SJSA1 (cell line): ENCODE measurements at places on chromosomes 5 and 9. TPM values are rescaled to one million over a fixed set of nuclear protein-coding genes. Genes with fewer than 3 reads are reported as not detected.

DNA sequence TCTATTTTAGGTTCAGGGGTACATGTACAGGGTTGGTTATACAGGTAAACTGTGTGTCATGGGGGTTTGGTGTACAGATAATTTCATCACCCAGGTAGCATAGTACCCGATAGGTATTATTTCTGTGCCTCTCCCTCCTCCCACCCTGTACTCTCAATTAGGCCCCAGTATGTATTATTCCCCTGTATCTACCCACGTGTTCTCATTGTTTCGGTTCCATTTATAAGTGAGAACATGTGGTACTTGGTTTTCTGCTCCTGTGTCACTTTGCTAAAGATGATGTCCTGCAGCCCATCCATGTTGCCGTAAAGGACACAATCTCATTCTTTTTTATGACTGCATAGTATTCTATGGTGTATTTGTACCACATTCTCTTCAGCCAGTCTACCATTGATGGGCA, 96.8 kb upstream of the SLC24A2 start:
- no peak for DNase-seq

Gene CSNK1A1
- total RNA-seq, result 311 and 438 TPM in 2 replicates

Gene DRD1
- 10.0 and 14.0 TPM in 2 replicates for total RNA-seq

GRCh38 chr9:33272061-33272460, 7.2 kb downstream of the CHMP5 start:
- DNase-seq, result no peak

Gene ZNF169
- 0.09 and 1.4 TPM in 2 replicates for total RNA-seq

GRCh38 chr5:146327257-146327870, 11.3 kb upstream of the POU4F3 start:
- DNase-seq, result no peak

DNA sequence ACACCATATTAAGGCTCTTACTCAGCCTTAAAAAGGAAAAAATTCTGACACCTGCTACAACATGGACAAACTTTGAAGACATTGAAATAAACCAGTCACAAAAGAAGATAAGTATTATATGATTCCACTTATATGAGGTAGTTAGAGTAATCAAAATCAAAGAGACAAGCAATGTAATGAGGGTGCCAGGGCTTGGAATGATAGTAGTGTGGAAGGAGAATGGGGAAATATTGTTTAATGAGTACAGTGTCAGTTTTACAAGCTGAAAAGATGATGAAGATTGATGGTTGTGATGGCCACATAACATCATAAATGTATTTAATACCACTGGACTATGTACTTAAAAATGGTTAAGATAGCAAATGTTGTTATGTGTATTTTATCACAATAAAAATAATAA, 485.7 kb downstream of the SPATA31D1 start:
- no peak for DNase-seq

DNA sequence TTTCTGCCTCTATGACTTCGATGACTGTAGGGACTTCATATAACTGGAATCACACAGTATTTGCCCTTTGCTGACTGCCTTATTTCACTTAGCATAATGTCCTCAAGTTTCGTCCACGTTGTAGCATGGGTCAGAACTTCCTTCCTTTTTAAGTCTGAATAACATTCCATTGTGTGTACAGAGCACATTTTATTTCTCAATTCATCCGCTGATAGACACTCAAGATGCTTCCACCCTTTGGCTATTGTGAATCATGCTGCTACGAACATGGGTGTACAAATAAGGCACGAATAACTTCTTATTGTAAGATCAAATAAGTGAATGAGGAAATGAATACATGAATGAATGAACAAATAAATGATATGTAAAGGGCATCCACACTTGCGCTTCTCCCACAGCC, 13.0 kb downstream of the BARX1 start:
- no peak for DNase-seq

DNA sequence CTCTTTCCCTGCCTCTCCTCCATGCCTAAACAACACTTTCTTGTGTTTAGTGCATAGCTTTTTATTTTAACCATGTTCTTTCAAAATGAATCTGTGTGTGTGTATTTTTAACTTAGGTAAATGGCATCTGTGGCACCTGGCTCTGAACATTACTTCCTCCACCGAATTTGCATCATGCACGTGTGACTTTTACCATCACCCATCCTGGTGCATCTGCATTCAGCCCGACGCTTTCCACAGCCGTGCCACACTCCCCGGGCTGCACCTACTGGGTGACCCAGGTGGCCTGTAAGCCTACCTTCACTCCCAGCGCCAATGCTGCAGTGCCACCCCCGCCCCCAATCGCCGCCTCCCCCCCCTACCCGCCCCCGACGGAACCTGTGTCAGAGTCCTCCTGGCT, 12.7 kb upstream of the FCN1 start:
- no peak for DNase-seq

GRCh38 chr5:31408814-31409213, 123.1 kb downstream of the DROSHA start:
- no peak for DNase-seq

GRCh38 chr9:17847908-17848307, 269.0 kb downstream of the SH3GL2 start:
- no peak for DNase-seq

- DNase-seq, result no peak
Measured at GRCh38 chr9:27527702-27528075, 1.9 kb downstream of the MOB3B start.

Gene FRRS1L
- not detected in 2 replicates for total RNA-seq

Gene C5orf58
- not detected in 2 replicates for total RNA-seq

DNA sequence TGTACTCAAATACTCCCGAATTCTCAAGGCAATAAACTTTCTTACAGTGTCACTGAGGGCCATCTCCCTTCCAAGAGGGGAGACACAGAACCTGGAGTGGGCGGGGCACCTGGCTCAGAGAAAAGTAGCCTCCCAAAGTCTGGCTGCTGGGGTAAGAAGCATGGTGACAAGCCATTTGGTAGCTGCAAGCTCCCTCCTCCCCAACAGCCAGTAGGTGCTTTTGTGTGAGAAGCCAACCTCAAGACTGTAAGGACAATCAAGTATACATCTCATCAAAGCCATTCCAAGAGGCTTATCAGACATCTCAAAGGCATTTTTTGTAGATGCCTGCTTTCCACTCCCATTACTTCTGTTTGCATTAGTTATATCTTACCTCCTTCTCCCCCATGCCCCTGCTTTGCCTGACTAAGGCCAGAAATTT, 1.4 kb downstream of the DAB2 start:
- DNase-seq, result no peak

GRCh38 chr5:122723606-122724352, 51.1 kb upstream of the SNX2 start:
- DNase-seq, result no peak

Gene CCDC192
- not detected in 2 replicates for total RNA-seq

- no peak for DNase-seq
Measured at GRCh38 chr9:81594415-81594814, 94.9 kb downstream of the TLE1 start.

DNA sequence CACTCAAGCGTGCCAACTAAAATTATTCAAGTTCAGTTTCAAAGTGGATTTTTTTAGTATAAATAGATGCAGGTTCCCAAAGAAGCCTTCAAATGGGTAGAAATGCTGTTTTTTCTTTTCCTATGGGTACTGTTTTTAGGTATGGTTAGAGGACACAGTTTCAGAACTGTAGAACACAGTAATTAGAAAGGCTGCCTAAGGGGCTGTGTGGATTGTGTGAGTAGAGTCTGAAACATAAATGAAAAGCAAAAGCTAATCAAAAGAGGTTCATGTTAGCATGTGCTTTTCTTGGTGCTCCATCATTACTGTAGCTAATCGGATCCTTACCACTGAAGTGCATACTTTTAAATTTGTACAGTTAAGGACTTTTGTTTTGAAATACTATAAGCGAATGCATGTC, 85.3 kb downstream of the ZSWIM6 start:
- no peak for DNase-seq

DNA sequence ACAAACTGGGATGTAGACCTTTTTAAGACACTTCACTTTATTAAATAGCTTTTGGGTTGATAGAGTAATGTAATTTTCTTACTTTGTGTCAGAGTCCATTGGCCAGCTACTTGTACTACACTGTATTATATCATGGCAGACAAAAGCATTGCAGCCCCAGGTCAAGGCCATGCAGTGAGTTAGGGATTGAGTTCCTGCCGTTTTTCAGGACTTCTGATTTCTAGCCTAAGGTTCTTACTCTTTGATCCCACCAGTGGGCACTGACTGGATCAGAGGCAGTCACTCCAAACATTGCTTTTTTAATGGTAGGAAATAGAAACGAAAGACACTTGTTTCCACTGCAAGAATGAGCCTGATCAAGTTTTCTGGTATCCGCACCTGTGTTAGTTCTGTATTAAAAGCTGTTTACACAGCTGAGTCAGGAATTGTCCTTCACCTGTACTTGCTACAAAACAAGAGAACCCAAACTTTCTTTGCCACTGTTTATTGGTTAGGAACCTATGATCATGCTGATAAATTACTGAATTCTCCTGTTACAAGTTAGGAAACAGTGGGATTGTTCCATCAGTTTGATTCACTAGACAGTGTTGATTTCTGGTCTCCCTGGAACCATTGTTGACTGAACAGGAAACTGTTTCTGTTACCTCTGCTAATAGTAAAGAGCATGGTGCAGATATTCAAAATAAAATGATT, 22.1 kb downstream of the LRRC70 start:
- no peak for DNase-seq

Gene CD72
- not detected in 2 replicates for total RNA-seq

DNA sequence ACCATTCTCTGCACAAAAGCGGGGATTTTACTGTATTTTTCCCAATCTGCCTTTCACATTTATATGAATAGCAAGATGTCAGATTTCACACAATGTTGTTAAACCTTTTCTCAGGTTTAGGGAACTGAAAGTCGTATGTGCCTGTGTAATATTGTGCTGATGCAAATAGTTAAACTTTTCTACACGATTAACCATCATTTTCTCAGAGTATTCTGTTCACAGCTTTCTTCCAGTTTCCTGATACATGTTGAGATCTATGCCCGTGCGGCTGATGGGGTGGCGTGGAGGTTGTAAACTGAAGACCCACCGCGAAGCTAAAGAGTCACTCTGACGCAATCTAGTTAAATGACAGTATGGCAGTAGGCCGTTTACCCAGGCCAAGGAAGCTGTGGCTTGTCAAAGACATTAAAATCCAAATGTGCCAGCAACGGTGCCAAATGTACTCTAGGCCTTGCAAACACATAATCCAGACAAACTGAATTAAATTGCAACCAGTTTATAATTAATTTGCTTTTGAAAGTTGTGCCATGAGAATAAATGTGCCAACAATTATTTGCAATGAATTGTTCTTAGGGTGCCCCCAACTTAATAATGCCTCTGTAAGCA, 145.7 kb downstream of the EBF1 start:
- peak; percentile 37 for DNase-seq

GRCh38 chr9:124257844-124258606, at the start of gene NEK6:
NEK6 (plus strand) TSS chr9:124257949; CDS start chr9:124301965, 44,016 bp downstream.
- DNase-seq, result no peak

DNA sequence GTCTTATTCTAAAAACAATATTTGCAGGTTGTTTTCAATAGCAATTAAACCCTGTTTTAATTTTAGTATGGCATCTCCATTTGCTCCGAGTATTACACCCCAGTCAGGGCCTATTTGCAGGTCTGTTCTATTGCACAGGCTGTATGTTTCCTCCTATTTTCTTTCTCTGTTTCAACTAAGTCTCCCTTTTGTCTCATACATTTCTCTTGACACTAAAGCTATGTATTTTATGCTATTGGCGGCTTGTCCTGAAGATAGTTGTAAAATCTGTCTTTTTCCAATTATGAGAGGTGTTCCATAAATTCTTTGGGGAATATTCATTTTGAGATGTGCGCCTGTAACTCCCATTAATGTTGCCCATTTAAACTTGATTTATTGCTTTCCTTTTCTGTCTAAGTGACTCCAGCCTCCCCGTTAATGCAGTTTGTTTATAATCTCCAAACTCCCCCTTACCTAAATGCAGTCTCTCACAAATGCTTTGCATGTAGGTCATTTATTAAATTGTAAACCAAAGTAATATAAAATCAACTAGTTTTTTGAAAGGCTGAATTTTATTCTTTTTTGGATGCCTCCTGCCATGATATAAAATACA, 262.4 kb downstream of the CDH12 start:
- DNase-seq, result no peak

GRCh38 chr5:14518638-14519037, 63.0 kb upstream of the OTULINL start:
- DNase-seq, result no peak

DNA sequence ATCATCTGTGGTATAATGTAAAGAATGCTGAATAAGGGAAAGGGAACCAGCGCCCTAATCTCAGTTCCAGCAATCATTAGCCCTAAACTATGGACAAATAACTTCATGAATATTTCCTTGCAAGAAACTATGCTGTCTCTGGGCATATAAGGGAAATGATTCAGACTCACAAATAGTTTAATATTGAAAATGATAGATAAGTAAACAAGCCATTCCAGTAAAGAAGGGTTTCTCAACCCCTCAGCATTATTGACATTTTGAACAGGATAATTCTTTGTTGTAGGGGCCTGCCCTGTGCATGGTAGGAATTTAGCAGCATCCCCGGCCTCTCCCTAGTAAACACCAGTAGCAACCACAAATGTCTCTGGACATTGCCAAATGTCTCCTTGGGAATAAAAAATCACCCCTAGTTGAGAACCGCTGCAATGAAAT, 23.8 kb downstream of the C5 start:
- DNase-seq, result no peak

Gene N4BP3
- total RNA-seq, result 0.79 and 1.8 TPM in 2 replicates

DNA sequence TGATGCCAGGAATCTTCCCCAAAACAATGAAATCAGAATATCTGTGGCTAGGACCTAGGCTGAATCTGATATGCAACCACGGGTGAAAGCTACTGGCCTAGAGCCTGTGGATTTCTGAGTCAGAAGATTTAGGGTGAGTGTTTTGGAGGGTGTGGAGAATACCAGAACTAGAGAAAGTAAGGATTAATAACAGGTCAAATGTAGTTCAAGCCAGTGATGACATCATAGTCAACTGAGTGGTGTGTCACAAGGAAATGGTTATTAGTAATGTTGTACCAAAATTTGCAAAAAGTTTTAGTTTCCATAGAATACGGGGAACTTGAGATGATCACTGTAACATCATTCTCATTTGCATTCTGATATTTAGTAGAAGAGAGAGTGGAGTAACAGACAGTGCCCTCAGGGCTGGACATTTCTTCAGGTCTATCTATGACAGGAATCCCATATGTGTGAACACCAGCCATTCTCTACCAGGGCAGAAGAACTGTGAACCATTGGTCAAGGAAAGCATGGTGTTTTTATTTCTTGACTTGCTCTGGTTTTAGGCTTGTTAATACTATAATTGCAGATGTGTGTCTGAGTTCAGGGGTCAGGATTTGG, 3.7 kb downstream of the GALNT12 start:
- DNase-seq, result no peak

GRCh38 chr9:86280580-86280979, 1.8 kb downstream of the ISCA1 start:
- no peak for DNase-seq
